NCI-H1105 (cell line): ENCODE measurements at places on chromosomes 6 and 20.

- no peak for DNase-seq
Observed at GRCh38 chr6:134004714-134005113, 47.7 kb downstream of the SLC2A12 start.

DNA sequence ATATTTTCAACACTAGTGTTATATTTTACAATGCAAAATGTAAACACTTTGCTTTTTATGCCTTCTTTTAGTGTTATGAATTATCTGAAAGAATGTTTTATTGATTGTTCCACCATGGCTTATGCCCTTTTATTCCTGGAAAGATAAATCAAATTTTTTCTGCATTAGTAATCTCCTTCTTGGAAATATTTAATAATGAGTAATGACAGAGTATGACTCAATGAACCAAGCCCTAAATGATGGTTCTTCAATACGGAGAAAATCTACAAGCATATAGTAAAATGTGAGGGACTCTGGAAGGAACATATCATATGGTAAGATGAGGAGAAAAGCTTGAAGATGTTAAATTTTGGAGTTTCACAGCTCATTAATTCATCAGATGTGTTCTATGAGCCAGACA, 929.6 kb downstream of the C6orf118 start:
- DNase-seq, result no peak

- DNase-seq, result no peak
Observed at GRCh38 chr20:62183426-62184142, 756 bp downstream of the MTG2 start.

DNA sequence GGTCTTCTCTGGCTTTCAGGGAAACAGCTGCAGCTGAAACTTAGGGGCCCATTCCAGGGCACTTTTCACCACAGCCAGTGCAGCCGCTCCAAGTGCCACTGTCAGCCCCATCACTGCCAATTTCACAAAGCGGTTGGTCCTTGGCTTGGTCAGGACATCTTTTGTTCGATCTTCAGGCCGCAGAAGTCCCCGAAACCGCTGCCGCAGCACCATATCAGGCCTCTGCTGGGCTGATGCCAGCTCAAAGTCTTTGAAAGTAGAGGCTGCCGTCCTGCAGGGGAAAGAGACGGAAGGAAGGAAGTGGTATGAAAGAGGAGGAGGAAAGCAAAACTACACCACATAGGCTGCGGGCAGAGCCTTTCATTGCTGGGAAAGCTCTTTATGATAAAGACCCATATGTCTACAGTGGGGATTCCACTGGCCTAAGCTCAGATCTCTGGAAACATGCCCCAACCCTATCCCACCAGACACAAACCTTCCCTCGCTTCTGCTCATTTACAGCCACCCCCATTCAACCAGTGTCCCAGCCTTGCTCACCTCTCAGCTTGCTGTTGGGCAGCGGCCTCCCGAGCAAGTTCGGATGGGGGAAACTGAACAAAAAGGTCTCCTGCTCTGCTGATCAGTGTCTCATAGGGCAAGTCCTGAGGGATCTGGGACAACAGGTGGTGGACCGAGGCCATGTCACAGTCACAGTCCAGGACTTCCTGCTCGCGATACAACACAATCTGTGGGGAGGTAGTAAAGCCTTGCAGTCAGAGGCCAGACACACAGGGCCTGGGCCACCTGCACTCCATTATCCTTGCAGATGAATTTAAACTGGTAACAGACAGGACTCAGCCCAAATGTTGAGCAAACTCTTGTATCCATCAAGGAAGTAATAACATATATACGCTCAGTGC, 23.5 kb downstream of the TBC1D20 start:
- no peak for DNase-seq

DNA sequence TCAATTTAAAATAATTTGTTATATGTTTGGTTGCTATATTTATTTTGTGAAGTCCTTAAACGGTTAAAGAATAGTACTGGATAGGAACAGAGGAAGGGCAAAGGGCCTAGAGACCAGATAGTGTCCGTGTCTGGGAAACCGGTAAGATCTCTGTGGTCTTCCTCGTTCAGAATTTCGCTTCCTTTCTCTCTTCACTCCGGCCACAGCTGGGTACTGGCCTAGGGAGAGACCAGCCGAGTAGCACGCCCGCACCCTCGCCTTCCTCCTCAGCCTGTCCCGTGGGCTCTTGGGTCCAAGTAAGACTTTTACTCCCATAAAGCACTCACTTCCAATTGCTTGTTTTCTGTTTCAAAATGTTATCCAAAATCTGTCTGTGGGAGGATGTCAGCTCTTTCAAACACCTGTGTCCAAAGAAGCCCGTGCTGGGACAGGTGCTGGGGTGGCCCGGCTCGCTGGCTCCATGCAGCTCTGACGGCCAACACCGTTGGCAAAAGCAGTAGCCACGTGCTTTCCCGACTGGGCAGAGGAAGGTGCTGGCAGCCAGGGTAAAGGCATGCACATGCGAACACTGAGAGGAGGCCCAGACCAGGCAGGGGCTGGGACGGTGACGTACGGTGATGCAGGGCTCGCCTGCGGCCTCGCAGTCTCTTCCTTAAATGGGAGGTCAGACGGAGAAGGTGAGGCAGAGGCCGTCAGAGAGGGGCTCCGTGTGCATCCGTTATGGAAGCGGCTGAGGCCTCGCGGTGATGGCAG, 112.2 kb downstream of the IRF4 start:
- no peak for DNase-seq

GRCh38 chr6:21539621-21540100, 53.9 kb upstream of the SOX4 start:
- no peak for DNase-seq

DNA sequence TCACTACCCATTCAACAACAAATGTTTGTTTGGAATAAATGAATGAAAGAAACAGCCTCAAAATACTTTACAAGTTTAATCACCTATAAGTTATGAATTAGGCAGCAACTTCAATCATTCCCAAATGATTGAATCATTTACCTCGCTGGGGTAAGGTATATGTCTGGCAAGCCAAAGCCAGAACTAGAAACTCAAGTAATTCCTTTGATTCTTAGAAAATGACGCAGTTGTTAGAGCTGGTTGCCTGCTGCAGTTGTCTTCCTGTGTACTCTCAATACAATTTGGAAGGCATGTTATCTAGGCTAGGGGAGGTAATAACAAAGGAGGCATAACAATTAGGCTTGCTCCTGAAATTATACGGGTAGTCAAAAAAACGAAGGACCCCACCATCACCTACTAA, 160.6 kb downstream of the ATXN1 start:
- DNase-seq, result no peak

DNA sequence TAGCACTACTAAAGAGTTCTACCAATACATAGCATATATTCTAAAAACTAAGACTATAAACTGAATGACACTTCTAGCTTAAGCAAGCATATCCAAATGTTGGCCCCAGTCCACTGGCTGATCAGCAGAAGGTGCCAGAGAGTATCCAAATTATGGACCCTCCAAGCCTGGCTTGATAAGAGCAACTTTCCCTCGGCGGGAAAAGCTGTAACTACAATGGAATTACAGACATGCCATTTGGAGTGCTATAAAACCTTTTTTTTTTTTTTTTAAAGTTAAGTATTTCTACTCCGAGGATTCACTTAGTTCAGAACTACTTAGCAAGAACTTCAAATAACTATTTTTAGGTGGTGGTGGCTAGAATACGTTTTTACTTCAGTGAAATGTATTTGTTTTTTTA, 94.6 kb downstream of the EPB41L2 start:
- no peak for DNase-seq

DNA sequence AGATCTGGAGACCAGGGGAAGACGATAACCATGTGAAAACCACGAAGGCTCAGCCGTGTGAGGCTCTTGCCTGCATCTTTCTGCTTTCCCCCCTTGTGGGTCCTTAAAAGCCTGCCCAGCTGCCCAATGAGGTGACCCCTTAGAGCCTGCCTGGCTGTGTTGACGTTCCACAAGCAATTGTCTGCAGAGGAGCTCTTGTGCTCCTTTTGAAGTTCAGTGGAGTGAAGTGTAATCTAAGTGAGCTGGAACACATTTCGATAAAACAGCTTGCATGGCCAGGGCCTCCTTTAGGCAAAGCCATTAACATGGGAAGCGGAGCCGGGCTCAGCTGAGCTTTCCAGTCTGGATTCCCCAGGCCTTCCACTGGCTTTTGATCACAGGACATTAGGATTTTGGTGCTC, 27.3 kb upstream of the TCP11 start:
- no peak for DNase-seq

GRCh38 chr6:108521616-108522107, 39.1 kb upstream of the FOXO3 start:
- no peak for DNase-seq

GRCh38 chr6:29530671-29531310, 28.7 kb downstream of the UBD start:
- DNase-seq, result no peak

DNA sequence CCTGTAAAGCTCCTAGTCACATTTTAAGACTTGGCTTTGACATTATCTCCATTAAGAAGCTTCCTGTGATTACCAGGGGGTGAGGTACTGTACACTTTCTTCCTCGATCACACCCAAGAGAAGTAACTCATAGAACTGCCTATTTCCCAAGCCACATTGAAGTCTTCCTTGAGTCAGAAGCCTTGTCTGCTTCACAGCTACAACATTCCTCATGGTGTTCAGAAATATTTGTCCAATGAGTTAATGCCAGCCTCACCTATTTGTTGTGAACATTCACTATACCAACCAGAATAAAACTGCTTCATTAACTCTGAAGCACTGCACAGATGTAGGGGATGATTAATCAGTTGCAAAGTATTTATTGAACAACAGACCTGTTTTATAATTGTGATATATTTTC, 622.3 kb downstream of the PTPRT start:
- DNase-seq, result no peak

GRCh38 chr20:41078329-41078728, 49.7 kb downstream of the TOP1 start:
- DNase-seq, result no peak

- no peak for DNase-seq
Observed at GRCh38 chr6:34389034-34389433, 3.4 kb downstream of the NUDT3 start.

GRCh38 chr6:138545621-138545980, 46.3 kb upstream of the NHSL1 start:
- no peak for DNase-seq

- no peak for DNase-seq
Observed at GRCh38 chr6:15905488-15906419, 223.1 kb upstream of the MYLIP start.

DNA sequence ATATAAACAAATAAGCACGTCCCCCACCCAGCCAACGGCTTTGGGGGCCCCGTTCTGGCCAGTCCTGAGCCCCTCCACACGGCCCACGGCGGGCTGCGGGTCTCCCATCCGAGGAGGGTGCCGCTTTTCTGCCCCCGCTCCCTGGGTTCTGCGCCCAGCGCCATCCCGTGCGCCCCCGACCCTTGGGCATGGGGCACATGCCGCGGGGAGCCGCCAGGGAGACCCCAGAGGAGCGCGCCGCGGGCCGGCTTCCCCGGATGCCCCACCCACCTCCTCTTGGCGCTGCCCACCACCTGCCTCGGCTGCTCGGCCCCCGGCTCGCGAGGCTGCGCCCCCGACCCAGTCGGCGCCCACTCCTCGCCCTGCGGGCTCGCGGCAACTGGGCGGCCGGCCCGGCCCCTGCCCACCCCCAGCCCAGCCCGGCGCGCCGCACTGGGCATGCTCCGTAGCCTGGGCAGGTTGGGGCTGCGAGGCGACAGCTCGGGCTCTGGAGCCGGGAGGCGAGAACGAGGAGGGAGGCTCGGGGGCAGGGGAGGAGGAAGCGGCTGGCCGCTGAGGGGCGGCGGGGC, 570 bp upstream of the PLCB4 start:
- peak; percentile 53 for DNase-seq
